T follicular helper cell (primary cell): ENCODE measurements at places on chromosomes 7 and 10.

- DNase-seq = peak; percentile 59
These were observed 9.9 kb downstream of the ZNF511 start for GRCh38 chr10:133318494-133319127.

- DNase-seq = no peak
These were observed 66.9 kb downstream of the TNRC18 start for GRCh38 chr7:5356751-5357119.

DNA sequence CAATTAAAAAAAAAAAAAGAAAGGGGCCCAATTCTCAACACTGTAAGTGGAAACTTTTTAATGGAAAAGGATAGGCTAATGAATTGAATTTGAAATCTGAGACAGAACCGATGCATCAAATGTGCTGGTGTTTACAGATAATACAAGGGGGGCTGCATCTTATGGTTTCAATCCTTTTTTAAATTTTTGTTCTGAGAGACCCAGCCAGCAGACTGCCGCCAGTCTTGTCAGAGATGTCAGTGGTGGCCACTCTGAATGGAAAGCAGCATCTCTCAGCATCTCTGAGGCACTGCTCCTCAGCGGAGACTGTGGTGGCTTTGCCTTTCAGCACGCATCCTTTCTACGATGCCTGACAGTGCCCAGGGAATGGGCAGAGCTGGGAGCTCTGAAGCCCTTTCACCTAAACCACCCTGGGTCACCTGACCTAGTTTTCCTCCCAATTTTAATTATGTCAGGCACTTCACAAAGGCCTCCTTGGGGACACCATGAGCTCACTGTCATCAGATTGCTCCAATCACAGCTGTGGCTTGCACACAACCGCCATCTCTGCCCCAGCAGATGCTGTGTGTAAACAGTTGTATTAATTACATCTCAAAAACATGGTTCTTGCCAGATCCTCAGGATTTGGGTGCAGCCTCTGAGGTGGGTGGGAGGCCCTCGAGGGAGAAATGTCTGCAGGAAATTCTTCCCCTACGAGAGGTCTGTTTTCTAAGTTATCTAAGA, 81.2 kb downstream of the EGFR start:
- no peak for DNase-seq

GRCh38 chr10:126187399-126187798, 200.9 kb downstream of the ADAM12 start:
- DNase-seq = no peak

DNA sequence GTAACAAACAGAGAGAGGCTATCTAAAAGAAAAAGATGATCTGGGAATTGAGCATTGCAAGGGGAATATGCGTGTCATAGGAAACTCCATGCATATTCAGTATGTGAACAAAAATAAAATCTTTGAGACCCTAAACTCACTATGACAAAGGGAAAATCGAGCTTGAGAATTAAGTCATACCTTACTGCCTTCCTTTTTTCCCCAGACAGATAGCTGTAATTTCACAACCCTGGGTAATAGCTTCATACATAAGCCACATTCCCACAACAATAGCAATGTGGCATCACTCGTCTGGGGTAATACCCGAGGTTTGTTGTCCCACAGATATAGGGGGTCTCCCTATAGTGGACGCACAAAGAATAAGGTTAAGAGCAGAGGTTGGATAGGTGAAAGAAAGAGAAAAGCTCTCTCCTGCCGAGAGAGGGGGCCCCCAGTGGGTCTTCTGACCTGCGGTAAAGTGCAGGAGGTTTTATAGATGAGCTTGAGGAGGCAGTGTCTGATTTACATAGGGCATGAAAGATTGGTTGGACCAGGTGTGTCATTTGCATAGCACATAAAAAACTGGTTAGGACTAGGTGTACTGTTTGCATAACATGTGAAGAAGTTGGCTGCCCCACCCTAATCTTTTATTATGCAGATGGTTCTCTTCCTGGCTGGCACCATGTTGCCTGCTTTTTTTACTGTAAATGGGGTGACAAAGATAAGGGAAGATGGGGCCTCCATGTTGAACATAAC, 11.6 kb downstream of the CYP3A43 start:
- no peak for DNase-seq

GRCh38 chr7:127644484-127644883, 7.5 kb upstream of the SND1 start:
- DNase-seq = no peak

- no peak for DNase-seq
These were observed 7.7 kb upstream of the PRKAR1B start for GRCh38 chr7:734808-735207.

GRCh38 chr10:61684894-61685507, 22.3 kb downstream of the CABCOCO1 start:
- no peak for DNase-seq

DNA sequence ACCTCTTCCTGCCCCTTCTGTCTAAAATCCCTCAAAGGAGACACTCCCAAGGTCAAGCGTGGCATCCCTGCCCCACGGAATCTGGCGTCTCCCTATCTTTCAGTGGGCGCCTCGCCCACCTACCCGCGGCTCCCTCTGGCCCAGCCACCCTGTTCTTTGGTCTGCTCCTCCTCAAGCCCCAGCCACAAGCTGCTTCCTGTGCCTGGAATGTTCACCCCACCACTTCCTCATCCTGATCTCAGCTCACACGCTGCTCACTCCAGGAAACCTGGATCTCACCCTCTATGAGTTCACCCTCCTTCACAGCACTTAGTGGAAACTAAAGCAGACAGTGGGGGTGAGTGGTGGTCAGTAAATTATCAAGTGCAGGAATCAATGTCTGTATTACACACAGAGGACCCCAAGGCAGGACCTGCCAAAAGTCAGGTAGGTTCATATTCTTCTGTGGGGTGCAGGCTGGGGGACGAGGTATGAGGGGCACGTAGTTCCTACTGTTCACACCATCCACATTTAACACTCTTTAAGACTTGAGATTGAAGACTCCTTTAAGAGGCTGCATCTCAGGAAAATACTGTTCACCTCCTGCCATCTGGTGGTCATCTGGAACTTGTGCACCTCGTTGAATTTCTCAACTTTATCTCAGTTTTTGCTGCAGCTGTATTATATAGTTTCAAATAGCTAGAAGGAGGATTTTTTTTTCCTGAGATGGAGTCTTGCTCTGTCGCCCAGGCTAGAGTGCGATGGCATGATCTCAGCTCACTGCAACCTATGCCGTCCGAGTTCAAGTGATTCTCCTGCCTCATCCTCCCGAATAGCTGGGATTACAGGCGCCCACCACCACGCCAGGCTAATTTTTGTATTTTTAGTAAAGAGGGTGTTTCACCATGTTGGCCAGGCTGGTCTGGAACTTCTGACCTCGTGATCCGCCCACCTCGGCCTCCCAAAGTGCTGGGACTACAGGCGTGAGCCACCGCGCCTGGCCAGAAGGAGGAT, 166.6 kb downstream of the ARHGAP21 start:
- DNase-seq = no peak

DNA sequence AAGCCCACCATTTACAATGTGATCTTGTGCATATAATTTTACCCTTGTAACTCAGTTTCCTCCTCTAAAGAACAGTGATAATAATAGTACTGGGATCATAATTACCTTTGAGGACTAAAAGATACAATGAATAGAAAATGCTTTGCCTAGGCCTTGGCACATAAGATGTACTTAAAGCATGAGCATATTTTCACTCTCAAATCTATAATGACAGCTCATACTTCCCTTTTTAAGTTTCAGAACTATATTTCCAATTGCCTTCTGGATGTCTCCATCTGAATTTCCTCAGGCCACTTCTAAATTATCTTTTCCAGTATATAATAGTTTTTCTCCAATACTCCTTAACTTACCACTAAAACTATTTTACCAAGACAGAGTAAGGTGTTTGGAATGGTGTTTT, 13.3 kb upstream of the ITGB8 start:
- no peak for DNase-seq
